ENCODE measurements at places on chromosomes 11 and 22.

DNA sequence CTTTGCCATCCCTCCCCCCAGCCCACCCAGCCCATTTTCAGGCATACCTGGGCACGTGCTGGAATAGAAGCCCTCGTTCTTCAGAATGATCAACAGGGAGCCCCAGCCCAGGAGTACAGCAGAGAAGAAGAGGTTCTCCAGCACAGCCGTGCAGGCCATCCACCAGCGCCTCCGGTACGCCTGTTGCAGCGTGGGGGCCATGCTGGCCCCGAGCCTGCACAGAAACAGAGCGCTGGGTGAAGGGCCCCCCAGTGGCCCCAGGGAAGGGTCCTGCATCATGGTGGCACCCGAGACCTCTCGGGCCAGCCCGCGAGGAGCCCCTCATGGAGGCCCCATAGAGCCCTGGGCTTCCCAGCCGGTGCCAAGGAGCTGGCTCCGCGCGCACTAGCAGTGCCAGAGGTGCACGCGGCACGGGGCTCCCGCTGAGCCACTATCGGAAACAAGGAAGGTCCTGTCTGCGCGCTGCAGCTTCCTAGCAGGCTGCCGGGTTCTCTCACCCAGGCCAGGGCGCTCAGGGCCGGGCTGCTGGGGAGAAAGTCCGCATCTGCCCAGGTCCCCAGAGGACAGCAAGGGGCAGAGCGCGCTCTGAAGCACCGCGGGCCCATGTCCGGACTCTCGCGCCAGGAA, 1.5 kb downstream of the SLC43A1 start:
- DNase-seq = peak; percentile 76
- peak overlapping the region; percentile 65 for H3K27ac ChIP-seq
- no peaks in the 10 kb centered on the region for H3K27me3 ChIP-seq
- H3K36me3 ChIP-seq = no peaks in the 10 kb centered on the region

GRCh38 chr11:1748636-1749394, 1.6 kb downstream of the IFITM10 start:
- no peaks in the 10 kb centered on the region for H3K4me1 ChIP-seq
- H3K27ac ChIP-seq = no peak overlapping the region
- peak overlapping the region; percentile 16 for H3K4me3 ChIP-seq
- peaks cover 17% of the 10 kb centered on the region for H3K36me3 ChIP-seq

DNA sequence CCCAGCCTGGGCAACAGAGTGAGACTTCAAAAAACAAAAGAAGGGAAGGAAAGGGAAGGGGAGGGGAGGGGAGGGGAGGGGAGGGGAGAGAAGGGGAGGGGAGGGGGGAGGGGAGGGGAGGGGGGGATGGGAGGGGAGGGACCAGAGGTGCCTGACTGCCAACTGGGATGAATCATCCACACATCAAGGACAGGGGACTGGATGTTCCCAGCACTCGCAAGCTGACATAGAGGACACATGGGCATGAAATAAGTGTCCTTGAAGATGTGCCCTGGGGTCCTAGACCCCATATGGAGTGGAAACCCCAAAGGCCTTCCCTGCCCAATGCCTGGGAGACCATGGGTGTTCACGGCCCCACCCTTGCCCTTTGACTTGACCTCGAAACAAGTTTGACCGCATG, 19.8 kb downstream of the TST start:
- no peak overlapping the region for H3K4me3 ChIP-seq
- DNase-seq = no peak
- H3K27me3 ChIP-seq = no peaks in the 10 kb centered on the region
- no peak overlapping the region for H3K27ac ChIP-seq

- H3K4me3 ChIP-seq = no peak overlapping the region
- DNase-seq = no peak
- H3K27ac ChIP-seq = no peak overlapping the region
- no peaks in the 10 kb centered on the region for H3K27me3 ChIP-seq
These were observed 308.9 kb downstream of the NXPE2 start for GRCh38 chr11:114987186-114987760.

DNA sequence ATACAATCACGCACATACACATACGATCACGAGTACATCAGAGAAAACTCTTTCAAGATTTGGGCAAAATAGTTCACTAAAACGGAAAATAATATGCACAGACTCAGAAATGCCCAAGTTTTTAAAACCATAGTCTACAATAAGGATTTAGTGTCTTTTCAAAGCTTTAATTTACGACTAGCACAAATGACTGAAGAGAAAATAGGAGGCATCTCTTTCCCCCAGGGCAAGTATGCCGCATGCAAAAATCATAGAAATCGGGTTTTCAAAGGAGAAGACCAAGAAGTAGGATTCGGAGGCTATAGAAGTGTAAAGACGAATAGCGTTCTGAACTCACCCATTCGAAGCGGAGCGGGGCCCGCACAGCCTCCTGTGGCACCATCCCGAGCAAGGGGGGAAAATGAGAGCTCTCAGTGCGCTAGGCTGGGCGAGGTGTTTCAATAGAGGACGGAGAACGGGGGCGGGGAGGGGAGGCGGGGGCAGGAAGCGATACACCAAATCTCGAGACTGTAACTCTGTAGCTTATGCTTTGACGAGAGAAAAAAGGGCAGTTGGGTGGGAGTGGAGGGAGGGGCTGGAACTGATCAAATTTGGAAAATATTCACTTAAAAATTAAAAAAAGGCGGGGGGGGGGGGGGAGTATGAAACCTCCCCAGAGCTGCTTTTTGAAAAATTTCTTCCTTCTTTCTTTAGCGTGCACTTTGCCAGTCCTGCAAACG, 15.8 kb downstream of the BLID start:
- H3K27ac ChIP-seq = no peak overlapping the region
- H3K4me3 ChIP-seq = peak overlapping the region; percentile 47
- H3K4me1 ChIP-seq = no peaks in the 10 kb centered on the region
- no peaks in the 10 kb centered on the region for H3K36me3 ChIP-seq
- peaks cover 15% of the 10 kb centered on the region for H3K27me3 ChIP-seq

GRCh38 chr22:35155403-35156025, 89.6 kb downstream of the ISX start:
- peak; percentile 31 for DNase-seq
- H3K36me3 ChIP-seq = no peaks in the 10 kb centered on the region
- H3K27ac ChIP-seq = no peak overlapping the region

GRCh38 chr11:20407344-20407743, 19.8 kb downstream of the PRMT3 start:
- no peak for DNase-seq
- no peak overlapping the region for H3K27ac ChIP-seq
- no peak overlapping the region for H3K4me3 ChIP-seq

GRCh38 chr11:92625894-92626293, 343.6 kb upstream of the MTNR1B start:
- H3K36me3 ChIP-seq = no peaks in the 10 kb centered on the region
- no peaks in the 10 kb centered on the region for H3K4me1 ChIP-seq
- H3K27me3 ChIP-seq = no peaks in the 10 kb centered on the region

- no peak overlapping the region for H3K4me3 ChIP-seq
- no peaks in the 10 kb centered on the region for H3K27me3 ChIP-seq
- H3K36me3 ChIP-seq = no peaks in the 10 kb centered on the region
- H3K4me1 ChIP-seq = peaks cover 24% of the 10 kb centered on the region
- DNase-seq = no peak
- H3K27ac ChIP-seq = no peak overlapping the region
These were observed 2.1 kb upstream of the OAF start for GRCh38 chr11:120208777-120209176.

DNA sequence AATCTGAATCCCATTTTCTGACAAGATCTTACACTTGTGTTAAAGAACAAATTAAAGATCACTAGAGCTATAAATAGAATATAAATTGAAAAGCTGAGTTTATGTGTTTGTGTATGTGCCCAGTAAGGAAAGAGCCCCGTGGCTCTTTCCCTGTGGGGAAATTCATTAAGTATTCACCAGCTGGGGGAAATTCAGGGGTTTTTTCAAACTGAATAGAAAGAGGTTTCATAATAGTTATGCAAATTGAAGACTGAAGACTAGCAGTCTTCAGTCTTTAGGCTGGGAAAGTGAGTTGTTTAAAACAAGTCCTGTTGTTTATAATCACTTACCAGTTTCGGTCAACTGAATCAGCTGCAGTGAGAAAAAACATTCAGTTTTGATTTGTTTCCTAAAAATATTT, 11.3 kb upstream of the MS4A7 start:
- no peaks in the 10 kb centered on the region for H3K27me3 ChIP-seq
- no peak for DNase-seq
- H3K4me1 ChIP-seq = peaks cover 5% of the 10 kb centered on the region
- H3K27ac ChIP-seq = no peak overlapping the region

GRCh38 chr11:2096919-2097301, 42.3 kb downstream of the IGF2 start:
- no peaks in the 10 kb centered on the region for H3K36me3 ChIP-seq
- H3K4me1 ChIP-seq = peaks cover 29% of the 10 kb centered on the region
- H3K27me3 ChIP-seq = no peaks in the 10 kb centered on the region
- H3K4me3 ChIP-seq = no peak overlapping the region

- peak overlapping the region; percentile 98 for H3K27ac ChIP-seq
- peak; percentile 73 for DNase-seq
- peaks cover 46% of the 10 kb centered on the region for H3K4me1 ChIP-seq
- H3K36me3 ChIP-seq = peaks cover 21% of the 10 kb centered on the region
These were observed 76.4 kb upstream of the PPARA start for GRCh38 chr22:46073683-46074504.

GRCh38 chr11:134040386-134041302, 28.2 kb upstream of the JAM3 start:
- no peaks in the 10 kb centered on the region for H3K36me3 ChIP-seq
- peaks cover 10% of the 10 kb centered on the region for H3K4me1 ChIP-seq
- no peaks in the 10 kb centered on the region for H3K27me3 ChIP-seq
- no peak overlapping the region for H3K4me3 ChIP-seq

- no peak for DNase-seq
- no peaks in the 10 kb centered on the region for H3K27me3 ChIP-seq
- no peak overlapping the region for H3K4me3 ChIP-seq
- H3K36me3 ChIP-seq = no peaks in the 10 kb centered on the region
- H3K4me1 ChIP-seq = no peaks in the 10 kb centered on the region
These were observed 219.1 kb downstream of the TMEM135 start for GRCh38 chr11:87256694-87257340.

DNA sequence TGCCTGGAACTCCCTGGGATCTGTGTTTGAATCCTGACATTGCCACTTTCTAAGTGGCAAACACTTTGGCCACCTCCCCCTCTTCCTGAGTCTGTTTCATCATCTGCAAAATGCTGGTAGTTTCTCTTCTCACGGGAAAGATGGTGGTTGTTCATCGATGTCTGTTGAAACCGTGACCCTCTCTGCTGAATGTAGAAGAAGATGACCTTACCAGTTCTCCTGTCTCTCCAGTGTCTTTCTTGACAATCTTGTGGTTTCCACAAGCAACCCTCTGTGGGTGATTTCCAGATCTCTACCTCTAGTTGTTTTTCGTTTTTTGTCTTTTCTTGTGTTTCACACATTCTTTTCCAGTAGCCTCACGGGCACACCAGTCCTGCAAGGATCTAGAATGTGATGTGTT, 27.5 kb downstream of the ZBTB16 start:
- no peaks in the 10 kb centered on the region for H3K27me3 ChIP-seq
- H3K36me3 ChIP-seq = peaks cover 57% of the 10 kb centered on the region
- H3K4me3 ChIP-seq = no peak overlapping the region
- DNase-seq = no peak

- DNase-seq = no peak
- no peak overlapping the region for H3K27ac ChIP-seq
- H3K27me3 ChIP-seq = no peaks in the 10 kb centered on the region
- H3K4me1 ChIP-seq = no peaks in the 10 kb centered on the region
These were observed 59.0 kb upstream of the PDE3B start for GRCh38 chr11:14584595-14584994.

DNA sequence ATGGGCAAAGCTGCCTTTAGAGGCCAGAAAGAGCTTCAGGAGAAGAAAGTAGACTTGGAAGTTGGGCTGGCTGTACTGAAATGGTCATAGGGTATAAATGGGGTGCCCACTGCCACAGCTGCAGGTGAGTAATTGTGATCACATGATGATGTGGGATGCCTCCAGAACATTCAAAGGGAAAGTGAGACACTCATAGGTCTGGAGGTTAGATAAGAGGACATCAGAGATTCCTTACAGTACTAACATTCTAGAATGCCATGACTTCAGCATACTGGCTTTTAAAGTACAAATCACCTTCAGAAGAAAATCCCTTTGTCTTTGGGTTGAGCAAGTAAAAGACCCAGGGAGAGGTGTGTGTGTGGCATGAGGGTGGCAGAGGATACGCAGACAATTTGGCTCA, 419.2 kb downstream of the TENM4 start:
- no peak for DNase-seq
- no peak overlapping the region for H3K4me3 ChIP-seq
- no peak overlapping the region for H3K27ac ChIP-seq
- H3K36me3 ChIP-seq = no peaks in the 10 kb centered on the region
- no peaks in the 10 kb centered on the region for H3K4me1 ChIP-seq

DNA sequence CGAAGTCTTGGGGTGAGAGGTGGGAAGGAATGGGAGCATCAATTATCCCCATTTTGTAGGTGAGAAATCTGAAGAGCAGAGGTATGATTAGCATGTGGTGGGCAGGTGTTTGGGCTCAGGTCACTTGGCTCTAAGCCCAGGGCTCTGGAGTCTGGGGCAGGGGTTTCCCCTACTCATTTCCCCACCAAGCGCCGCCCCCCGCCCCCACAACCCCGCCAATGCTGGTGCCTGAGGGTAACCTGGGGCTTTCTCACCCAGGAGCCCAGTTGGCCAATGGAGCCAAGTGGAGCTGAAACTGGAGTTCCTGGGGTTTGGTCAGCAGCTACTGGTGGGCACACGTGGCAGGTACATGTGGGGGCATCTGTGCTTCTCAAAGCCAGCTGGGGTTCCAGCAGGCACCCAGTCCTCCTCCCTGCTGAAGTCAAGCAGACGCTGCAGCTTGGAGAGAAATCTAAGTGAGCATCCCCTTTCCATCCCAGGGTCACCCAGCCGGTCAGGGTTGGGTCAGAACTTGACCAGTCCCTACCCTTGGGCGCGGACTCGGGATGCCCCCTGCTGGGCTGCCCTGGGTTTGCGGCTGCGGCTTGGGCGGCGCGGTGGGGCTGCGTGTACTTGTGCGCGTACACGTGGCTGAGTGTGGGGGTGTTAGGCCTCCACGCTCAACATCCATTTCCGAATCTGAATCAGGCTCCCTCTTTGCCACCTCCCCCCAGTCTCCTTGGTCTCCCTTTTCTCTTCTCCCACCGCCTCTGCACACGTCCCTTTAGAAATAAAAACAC, 1.7 kb upstream of the CHRM1 start:
- H3K27me3 ChIP-seq = peaks cover 70% of the 10 kb centered on the region
- H3K36me3 ChIP-seq = no peaks in the 10 kb centered on the region
- H3K27ac ChIP-seq = no peak overlapping the region
- peak; percentile 65 for DNase-seq
- peaks cover 27% of the 10 kb centered on the region for H3K4me1 ChIP-seq

- H3K4me3 ChIP-seq = no peak overlapping the region
- H3K36me3 ChIP-seq = no peaks in the 10 kb centered on the region
- H3K27ac ChIP-seq = no peak overlapping the region
- H3K4me1 ChIP-seq = peaks cover 3% of the 10 kb centered on the region
These were observed 73.7 kb downstream of the SCN3B start for GRCh38 chr11:123580557-123581275.

- peaks cover 10% of the 10 kb centered on the region for H3K27me3 ChIP-seq
- peak overlapping the region; percentile 73 for H3K27ac ChIP-seq
- peak overlapping the region; percentile 55 for H3K4me3 ChIP-seq
- no peaks in the 10 kb centered on the region for H3K36me3 ChIP-seq
- peak; percentile 85 for DNase-seq
These were observed 2.8 kb upstream of the CCND1 start for GRCh38 chr11:69637941-69638871.

GRCh38 chr22:20545681-20546521, 38.5 kb downstream of the MED15 start:
- no peak overlapping the region for H3K4me3 ChIP-seq
- H3K27ac ChIP-seq = no peak overlapping the region
- DNase-seq = no peak
- H3K27me3 ChIP-seq = no peaks in the 10 kb centered on the region

All from upper lobe of right lung (tissue), 1 donor.